Stimulated activated CD4-positive, alpha-beta T cell treated with anti-CD3 and anti-CD28 coated beads, TNF-alpha, amount 100 ng/mL, for 24 hours (primary cell): ENCODE measurements at places on chromosomes 5 and 9.

- DNase-seq, result no peak
Observed at GRCh38 chr9:7780261-7780988, 19.2 kb downstream of the DMAC1 start.

GRCh38 chr9:134930398-134930797 lies 12.7 kb upstream of the FCN1 start:
- no peak for DNase-seq

DNA sequence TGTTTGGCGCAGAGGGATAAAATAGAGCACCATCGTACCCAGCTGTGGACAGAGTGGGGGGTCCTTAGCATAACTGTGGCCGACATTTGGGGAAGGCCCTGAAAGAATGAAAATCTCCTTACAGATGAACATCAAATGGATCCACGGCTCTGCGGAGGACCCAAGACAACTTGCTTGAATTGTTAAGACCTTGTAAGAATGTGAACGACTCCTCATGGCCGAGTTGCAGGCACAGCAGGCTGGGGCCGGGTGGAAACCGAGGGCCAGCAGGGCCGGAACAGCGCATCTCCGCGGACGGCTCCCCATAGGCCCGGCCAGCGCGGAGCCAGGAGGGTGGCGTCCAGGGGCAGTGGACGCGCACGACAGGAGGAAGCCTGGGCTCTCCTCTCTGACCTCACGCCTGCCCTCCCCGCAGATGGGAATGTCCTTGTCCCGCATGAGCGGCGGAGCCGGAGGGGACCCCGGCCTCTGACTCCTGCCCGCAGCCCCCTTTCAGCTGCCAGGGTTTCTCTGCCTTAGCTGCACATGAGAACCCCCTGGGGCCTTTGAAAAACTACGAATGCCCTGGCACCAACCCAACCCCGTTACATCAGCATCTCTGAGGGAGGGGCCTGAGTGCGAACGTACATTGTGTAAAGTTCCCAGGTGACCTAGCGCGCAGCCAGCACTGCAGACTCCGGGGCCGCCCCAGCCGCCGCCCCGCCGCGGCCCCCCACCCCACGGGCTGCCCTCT lies 36.2 kb upstream of the PTCH1 start:
- DNase-seq, result no peak

GRCh38 chr5:179613460-179614071 lies 9.9 kb downstream of the HNRNPH1 start:
- no peak for DNase-seq

- no peak for DNase-seq
Observed at GRCh38 chr9:135849181-135849580, 58.2 kb downstream of the CAMSAP1 start.

DNA sequence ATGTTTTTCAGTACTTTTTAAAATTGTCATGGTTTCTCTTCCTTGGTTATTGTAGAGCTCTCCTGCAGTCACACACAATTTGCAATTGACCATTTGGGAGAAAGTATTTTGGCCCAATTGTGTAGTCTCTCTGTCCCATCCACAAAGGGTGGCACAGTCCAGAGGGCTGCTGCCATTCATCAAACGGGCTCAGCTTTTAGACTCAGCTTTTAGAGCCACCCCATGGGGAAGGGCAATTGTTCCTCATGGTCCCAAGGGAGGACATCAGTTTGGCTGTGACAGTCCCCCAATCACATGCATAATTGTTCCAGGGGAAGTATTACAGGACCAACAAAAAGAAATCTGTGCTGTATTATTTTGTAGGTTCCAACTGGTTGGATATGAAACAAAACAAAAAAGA lies 207.6 kb downstream of the ZNF462 start:
- no peak for DNase-seq

DNA sequence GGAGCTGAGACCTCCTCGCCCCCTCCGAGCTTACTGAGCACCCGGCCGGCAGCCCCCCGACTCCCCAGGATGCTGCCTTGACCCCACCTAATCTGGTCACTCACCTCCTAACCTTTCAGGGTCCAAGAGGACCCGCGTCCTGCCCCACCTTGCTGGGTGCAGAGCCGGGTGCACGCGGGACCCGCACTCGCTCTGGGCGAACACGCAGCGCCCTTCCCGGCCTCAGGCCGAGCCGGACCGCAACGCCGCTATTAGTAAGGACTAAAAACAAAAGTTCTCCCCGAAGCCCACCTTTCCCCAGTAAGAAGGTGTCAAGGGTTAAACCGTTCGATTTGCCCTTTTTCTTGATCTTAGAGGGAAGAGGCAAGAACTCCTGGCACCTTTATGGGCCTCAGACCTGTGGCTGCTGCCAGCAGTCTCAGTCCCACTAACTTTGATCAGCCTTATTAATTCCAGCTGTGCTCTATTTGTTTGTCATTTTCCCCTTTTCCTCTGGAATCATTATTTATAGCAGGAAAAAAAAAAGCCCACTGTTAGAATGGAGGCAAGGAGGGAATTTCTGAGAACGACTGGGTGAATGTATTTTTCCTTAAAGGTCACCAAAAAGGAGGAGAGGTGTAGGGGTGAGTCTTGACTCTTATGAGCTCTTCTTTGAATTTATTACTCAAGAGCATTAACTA lies 10.5 kb downstream of the IRX2 start:
- no peak for DNase-seq

GRCh38 chr5:91361055-91361701 lies 21.9 kb downstream of the ARRDC3 start:
- DNase-seq, result no peak

DNA sequence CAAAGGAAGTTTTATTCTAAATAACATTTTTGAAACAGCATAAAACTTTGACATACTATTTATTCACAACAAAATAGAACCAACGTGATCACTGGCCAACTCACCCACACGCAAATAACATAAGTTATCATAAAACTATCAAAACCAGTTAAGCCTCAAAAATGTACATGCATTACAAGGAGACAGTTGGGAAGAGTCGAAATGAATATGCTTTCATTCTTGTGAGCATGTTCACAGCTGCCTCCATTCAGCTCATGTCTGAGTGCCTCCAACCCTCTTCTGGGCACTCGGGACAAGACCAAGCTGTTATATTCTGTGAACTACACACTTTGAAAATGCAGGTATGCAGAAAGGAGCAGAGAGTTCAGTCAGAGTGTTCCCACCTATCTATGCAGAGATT lies 284.9 kb downstream of the BNC2 start:
- DNase-seq, result no peak

DNA sequence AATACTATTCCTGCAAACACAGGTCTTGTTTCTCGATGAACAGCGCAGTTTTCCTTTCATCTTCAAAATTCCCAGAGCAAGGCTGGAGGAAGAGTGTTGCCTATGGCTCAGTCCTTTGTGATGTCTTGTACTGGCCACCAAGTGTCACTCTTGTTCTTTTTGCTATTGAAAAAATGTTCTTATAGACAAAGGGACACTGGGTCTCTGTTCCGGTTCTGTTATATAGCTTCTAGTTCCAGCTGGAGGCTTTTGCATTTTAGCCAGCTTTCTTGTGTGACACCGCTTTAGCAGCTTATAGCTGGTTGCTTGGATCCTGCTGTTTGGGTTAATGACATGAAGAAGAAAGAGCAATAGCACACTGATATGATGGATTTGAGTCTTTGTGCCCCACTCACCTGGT lies 343.7 kb upstream of the KCNN2 start:
- DNase-seq, result no peak
